ENCODE measurements at places on chromosomes 7 and 10.

DNA sequence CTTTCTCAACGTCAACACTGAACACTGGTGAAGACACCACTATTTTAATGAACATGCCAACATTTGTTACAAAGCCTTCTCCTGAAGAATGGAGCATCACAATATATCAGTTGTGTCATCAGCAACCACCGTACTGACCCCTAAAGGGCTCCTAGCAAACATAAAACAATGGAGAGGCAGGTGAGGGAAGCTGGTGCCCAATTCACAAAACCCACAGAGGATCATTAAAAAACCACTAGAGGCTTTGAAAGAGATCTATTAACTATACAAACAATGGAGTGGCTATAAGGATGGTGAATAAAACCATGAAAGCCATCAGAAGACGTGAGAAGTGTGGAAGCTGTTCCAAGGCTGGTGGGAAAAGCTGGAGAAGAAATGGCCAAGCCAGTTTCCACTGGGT, 150.8 kb downstream of the FAM107B start:
- DNase-seq: no peak

DNA sequence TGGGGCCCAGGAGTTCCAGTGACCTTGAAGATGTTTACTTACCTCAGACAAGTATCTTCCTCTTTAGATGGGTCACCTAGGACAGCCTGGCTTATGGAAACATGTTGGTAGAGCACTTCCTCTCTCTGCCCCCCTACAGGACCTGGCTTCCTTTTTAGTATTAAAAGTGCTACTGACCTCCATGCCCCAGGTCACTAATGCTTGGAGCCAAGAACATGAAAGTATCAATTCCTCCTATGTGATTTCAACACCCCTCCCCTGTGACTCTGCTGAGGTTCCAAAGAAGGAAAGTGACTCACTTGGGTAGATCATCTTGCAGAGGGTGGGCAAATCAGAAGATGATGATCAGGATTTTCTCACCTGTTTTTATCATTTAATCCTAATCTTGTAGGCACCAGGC, 125.3 kb upstream of the CCDC6 start:
- DNase-seq: no peak

- no peak for DNase-seq
Measured at GRCh38 chr10:103854265-103854685, 1.1 kb downstream of the SH3PXD2A start.

DNA sequence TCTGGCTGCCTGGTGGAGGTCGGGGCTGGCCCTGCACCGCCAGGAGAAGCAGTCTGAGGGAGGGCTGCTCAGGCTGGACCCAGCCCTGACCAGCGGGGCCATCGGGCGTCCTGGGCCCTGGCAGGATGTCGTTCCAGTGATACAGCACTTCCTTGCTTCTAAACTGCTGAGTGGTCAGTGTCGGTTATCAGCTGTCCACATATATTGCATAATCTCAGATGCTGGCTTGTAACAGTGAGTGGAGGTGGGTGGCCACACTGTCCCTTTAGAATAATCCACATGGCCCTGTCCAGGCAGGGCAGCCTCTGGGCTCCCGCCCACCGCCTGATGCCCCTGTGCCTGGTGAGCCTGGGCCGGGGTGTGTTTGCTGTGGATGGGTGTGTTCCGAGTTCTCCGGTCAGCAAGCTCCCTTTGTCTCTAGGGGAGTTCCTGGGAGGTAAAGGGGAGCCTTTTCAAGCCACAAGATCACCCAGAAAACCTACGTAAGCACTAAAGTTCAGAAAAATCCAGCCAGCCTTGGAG, 86.1 kb downstream of the LHPP start:
- DNase-seq: no peak

- no peak for DNase-seq
Measured at GRCh38 chr10:130740915-130741750, 570.4 kb downstream of the TCERG1L start.

GRCh38 chr7:80412842-80413241, 99.0 kb downstream of the GNAT3 start:
- DNase-seq: no peak

DNA sequence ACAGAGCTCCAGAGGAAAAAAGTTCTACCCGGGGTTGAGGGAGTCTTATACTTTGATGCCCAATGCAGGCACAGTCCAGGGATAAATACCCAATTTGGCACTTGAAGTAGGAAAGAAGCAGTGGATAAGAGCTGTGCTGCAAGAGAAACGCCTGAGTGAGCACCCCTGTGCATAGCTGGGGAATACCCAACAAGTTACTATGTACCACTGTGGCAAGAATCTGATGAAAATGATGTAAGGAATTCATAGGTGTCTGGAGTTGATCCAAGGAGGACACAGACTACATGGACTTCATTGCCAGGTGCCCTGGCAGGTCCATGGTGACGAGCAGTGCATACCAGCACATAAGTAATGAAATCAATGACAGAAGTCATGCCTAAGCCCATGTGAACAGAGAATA, 183.7 kb upstream of the FEZF1 start:
- no peak for DNase-seq

DNA sequence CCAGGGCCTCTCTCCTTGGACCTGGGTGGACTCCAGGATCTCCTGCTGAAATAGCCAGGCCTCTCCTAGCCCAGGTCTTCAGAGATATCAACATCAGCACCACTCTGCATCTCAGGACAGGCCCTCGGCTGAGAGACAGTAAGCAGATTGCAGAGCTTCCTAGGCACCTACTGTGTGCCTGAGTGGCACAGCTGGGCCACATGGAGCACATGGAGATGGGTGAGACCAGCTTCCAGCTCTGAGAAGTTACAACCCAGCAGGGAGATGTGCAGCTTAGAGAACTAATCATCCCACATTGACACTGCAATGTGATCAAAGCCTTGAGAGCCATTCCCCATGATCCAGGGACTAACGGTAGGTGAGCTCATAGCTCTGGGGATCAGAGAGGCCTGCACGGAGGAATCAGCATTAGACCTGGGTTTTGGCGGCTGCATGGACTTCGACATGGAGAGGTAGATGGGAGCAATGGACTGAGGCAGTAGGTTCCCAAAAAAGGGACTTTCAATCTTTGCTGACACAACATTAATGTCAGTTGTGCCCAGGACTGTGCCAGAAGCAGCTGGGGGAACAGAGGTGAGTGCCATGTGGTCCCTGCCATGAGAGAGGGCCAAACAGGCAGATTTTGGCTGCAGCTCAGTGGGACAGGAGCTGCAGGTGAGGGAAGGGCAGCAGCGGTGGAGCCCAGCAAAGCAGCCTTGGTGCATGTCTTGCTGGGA, 76.0 kb upstream of the LEP start:
- DNase-seq: no peak

GRCh38 chr7:26735976-26736600, 128.3 kb downstream of the SKAP2 start:
- DNase-seq: no peak

DNA sequence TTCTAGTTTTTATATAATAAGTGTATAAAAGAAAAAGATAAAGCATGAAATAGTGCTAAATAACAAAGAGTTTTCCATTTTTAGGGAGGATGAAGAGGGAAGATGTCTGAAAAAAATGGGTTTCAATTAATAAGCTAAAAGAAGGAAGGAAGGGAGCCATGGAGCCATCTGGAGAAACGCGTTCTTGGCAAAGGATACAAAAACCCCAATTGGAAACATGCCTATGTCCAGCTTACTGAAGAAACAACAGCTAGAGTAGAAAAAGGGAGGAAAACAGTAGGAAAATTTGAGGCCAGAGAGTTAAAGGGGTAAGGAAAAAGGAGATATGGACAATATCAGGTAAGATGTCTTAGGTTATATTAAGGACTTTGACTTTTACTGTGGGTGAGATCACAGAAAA, 416.2 kb upstream of the GHITM start:
- no peak for DNase-seq

GRCh38 chr10:114811862-114812261, 9.7 kb upstream of the FHIP2A start:
- no peak for DNase-seq

DNA sequence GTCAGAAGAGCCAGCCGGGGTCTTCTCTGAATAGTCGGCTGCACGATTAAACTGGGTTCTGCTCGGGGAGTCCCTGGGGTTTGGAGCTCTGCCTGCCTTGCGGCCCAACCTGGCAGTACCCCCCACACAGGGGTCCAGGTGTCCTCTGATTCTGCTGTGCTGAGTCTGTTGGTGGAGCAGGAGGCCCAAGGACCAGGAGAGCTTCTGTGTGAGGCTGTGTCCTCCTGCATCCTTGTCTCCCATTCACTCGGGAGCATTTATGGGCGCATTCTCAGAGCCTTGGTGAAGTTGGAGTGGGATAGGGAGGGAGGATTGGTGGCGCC, 14.2 kb downstream of the INPP5A start:
- DNase-seq: no peak

DNA sequence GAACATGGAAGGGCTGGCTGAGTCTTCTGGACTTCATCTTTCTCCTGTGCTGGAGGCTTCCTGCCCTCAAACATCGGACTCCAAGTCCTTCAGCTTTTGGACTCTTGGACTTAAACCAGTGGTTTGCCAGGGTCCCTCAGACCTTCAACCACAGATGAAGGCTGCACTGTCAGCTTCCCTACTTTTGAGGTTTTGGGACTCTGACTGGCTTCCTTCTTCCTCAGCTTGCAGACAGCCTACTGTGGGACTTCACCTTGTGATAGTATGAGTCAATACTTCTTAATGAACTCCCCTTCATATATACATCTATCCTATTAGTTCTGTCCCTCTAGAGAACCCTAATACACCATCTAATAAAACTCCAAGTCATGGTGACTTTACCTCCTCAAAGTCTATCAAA, 4.0 kb upstream of the CLEC5A start:
- no peak for DNase-seq

- no peak for DNase-seq
Measured at GRCh38 chr7:94449151-94449725, 54.5 kb downstream of the COL1A2 start.

GRCh38 chr10:81724431-81724830, 150.6 kb upstream of the NRG3 start:
- no peak for DNase-seq

- no peak for DNase-seq
Measured at GRCh38 chr10:25797888-25798429, 136.1 kb upstream of the MYO3A start.

GRCh38 chr7:335358-336148, 45.6 kb downstream of the FOXL3 start:
- no peak for DNase-seq

- no peak for DNase-seq
Measured at GRCh38 chr10:69088471-69088769, 517 bp downstream of the SRGN start.

- no peak for DNase-seq
Measured at GRCh38 chr7:102417105-102417504, 16.3 kb upstream of the ORAI2 start.

DNA sequence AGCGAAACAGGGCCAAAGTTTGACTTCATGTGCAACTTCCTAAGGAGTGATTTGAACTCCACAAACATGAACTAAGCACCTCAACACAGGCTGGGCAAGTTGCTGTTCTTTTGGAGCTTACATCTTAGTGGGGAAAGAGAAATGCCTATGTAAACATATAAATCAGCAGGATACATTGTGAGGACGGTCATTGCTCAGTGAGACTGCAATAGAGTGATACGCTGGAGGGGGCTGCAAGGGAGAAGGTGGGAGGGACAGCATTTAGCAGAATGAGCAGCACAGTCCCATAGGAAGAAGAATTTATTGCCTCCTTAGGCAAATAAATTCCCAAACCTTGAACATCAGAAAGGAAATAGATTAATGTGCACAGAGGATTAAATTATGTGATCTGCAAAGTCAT, 90.0 kb downstream of the EGFR start:
- DNase-seq: no peak

DNA sequence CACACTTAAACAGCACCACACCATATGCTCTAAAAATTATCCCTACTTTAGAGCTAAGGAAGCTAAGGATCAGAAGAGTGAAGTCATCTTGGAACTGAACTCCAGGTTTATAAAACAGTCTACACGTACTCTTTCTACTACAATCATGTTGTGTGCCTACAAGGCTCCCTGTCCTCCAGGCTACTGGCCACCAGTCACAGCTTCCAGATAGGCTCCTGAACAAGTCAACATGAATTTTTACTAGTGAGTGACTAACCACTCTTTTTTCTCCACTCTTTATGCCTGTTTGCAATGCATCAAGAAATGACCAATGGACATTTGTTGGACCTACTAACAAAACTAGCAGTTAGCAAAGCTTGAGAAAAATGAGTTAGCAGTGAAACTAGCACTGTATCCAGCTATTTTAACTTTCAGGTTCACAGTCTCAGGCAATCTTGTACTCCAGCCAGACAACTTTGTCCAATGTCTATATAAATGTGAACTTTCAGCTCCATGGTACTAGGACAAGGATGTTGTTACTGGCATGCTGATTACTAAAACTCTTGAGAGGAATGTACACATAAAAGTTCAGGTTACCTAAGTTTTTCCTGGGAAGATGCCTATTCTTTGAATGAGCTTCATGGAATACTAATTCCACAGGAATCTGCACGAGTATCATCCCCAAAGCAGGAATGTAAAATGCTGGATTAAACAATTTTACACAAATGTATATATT, 180.0 kb downstream of the BTAF1 start:
- no peak for DNase-seq

GRCh38 chr7:27346531-27347275, 104.1 kb downstream of the EVX1 start:
- DNase-seq: no peak

- DNase-seq: no peak
Measured at GRCh38 chr7:136403591-136403990, 426.4 kb upstream of the MTPN start.

DNA sequence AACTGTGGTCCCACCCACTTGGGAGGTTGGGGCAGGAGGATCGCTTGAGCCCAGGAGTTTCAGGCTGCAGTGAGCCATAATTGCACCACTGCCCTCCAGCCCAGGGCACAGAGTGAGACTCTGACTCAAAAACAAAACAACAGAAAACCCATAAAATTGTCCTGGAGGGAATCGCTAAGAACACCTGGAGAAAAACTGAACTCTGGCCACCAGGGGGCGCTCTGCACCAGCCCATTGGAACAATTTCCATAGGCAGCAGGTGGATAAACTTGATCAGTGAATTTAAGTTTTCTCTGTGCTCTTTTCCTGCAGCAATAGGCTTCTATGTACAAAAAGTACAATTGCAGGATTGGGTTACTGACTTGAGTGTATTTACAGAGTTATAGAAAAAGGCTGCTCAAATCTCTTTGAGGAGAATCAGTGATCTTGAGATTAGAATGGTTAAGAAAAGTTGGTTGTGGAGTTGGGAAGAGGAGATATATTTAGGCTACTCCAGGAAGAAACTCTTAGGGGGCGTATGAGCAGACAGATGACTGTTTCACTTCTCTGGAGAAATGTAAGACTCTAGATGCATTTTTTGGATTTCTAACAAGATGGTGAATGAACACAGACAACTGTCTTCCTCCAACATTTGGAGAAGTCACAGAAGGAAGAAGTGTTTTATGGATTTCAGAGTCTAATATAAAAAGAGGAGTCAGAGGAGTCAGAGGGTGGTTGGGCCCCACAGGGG, 274.9 kb upstream of the GALNT17 start:
- DNase-seq: peak; percentile 34
